Activated naive CD4-positive, alpha-beta T cell (primary cell): ENCODE measurements at places on chromosomes 5 and 9.

GRCh38 chr5:82561797-82562196, 283.6 kb upstream of the RPS23 start:
- no peak for DNase-seq

DNA sequence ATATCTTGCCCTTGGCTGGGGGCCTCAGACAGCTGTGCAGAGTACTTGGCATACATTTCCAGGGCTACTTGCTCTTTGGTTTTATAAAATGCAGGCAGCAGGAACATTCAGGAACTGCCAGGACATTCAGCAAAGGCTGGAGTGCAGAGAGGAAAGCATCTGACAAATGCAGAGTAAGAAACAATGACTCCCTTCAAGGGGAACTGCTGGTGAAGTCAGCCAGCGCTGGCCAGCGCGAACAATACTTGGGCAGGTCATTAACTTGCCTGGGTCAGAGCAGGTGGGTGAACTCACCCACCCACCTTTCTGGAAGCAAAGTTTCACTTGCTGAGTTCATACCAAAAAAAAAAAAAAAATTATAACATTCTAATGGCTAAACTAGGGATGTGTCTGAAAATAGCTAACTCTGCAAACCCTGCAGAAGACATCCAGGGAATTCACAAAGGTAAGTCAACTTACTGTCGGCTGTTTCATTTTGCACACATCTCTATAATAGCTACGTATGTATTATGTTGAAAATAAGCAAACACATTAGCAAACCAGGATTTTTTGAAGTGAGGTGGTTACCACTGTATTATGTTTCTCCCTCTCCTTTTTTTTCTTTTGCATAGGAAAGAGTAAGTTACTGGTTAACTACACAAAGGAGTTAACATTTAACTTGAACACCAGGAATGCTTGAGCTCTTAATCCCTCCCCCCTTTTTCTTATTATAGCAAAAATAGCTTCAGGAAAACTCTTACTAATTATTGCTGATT, 152.2 kb downstream of the GLIS3 start:
- no peak for DNase-seq

DNA sequence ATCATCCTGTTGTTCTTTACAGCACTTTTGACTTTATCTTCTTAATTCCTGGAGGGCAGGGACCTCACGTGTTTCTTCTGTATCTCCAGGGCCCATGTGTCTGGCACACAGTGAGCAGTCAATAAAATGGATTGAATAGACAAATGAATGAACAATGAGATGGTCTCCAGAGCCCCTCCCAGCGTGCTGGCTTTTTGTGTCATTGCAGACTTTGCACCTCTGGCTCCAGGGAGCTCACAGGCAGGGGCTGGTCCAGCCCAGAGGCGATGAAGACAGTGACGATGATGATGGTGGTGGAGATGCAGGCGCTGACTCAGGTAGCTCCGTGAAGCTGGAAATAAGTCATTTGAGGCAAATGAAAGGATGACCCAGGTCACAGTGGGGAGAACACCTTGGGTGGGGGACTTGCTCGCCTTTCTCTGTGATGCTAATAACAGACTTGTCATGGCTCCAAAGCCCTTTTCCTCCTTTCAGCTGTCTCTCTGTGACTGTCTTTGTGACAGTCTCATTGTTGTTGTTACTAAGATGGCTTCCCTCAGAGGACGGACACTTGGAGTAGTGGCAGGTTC, 30.4 kb upstream of the FABP6 start:
- DNase-seq = no peak

GRCh38 chr9:137759649-137760321, 117.8 kb upstream of the CACNA1B start:
- no peak for DNase-seq

GRCh38 chr9:70761139-70761670, 346.7 kb upstream of the KLF9 start:
- DNase-seq = no peak

GRCh38 chr5:123146696-123147095, 57.7 kb downstream of the PRDM6 start:
- no peak for DNase-seq

- no peak for DNase-seq
Observed at GRCh38 chr9:38295764-38296163, 96.7 kb upstream of the ALDH1B1 start.

- DNase-seq = no peak
Observed at GRCh38 chr5:150285114-150285513, 4.5 kb downstream of the CAMK2A start.

GRCh38 chr5:178232920-178233429, 373 bp upstream of the PHYKPL start:
- no peak for DNase-seq

- DNase-seq = no peak
Observed at GRCh38 chr5:92749943-92750342, 831.1 kb downstream of the NR2F1-AS1 start.

GRCh38 chr5:89313804-89314588, 431.0 kb upstream of the MEF2C start:
- DNase-seq = no peak

DNA sequence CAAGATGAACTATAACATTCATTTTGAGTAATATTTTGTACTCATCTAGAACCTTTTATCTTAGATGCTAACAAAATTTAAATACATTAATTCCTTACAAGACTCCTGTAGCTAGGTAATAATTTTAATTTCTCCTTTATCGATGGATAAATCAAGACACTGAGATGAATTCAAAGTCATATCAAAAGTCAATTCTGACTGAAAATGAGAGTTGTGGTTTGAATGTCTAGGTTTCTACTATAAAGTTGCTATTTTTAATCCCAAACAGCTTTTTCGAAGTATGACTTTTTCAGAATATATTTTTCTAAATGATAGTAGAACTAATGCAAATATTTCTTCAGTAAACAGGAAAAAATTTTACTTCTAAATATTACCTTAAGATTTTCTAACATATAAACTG, 491.7 kb upstream of the FAM174A start:
- DNase-seq = no peak

DNA sequence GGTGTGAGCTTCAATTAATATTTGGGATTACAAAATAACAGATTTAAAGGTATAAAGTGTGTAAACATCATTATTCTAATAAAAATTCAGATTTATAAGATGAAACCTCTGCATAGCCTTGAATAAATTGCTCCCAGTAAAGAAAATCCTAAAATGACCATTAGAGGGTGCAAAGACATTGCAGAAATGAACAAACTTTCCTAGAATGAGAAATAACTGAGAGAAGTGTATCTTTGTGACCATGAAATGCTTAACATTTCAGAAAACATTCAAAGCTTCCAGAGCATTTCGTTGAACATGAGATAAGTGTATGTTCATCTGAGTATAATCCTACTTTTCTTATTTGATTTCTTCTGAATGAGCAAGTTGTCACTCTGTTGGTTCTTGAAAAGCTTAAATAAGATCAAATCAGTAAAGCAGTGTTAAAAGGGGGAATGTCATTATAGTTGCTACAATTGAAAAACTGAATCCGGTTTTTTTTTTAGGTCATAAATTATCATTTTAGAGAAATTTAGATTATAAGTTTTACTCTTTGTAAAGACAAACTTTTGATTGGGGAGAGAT, 24.7 kb upstream of the NUDT12 start:
- DNase-seq = no peak

GRCh38 chr5:143714629-143715028, 97.3 kb upstream of the HMHB1 start:
- no peak for DNase-seq

DNA sequence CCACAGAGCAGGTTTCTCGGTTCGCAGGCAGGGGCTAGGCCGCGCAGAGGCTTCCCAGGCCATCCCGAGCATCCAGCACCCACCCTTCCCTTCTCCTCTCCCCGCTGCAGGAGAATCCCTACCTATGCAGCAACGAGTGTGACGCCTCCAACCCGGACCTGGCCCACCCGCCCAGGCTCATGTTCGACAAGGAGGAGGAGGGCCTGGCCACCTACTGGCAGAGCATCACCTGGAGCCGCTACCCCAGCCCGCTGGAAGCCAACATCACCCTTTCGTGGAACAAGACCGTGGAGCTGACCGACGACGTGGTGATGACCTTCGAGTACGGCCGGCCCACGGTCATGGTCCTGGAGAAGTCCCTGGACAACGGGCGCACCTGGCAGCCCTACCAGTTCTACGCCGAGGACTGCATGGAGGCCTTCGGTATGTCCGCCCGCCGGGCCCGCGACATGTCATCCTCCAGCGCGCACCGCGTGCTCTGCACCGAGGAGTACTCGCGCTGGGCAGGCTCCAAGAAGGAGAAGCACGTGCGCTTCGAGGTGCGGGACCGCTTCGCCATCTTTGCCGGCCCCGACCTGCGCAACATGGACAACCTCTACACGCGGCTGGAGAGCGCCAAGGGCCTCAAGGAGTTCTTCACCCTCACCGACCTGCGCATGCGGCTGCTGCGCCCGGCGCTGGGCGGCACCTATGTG, 36.1 kb downstream of the NTNG2 start:
- no peak for DNase-seq

GRCh38 chr5:154355129-154355611, 90.6 kb upstream of the SAP30L start:
- no peak for DNase-seq

DNA sequence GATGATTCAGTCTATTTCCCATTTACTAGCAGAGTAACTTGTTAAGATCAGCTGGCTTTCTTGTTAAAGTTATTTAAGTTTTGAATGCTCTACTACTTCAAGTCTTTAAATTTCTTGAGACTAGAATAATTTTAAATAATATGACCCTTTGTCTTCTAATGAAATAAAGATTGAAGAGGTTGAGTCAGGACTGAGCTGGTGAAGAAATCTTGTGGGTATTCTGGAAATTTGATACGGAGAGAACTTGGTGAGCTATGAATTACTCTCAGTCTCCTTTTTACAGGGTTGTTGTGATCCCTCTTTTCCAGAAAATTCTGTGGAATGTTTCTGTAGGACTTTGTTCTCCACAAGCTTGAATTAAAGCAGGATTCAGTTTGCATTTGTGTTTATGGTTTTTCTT, 29.3 kb downstream of the RNF20 start:
- DNase-seq = no peak

GRCh38 chr9:117074342-117074662, 340.6 kb downstream of the ASTN2 start:
- no peak for DNase-seq

DNA sequence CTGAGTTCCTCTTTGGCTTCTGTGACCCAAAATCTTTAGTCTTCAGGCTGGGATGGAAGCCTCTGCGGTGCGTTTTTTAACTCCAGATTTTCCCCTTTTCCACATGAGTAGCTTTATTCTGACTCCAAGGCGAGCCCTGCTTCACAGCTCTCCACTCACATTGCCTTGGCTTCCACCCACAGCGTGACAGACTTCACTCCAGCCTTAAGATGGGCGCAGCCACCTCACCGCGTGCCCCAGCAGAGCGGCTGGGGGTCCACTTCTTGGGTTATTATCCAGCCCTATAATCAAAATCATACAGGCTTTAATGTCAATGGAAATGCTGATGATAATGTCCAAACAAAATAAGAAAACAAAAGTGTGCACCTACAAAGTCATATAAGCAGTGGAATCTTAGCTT, 1.2 kb downstream of the EXOC3 start:
- DNase-seq = no peak

DNA sequence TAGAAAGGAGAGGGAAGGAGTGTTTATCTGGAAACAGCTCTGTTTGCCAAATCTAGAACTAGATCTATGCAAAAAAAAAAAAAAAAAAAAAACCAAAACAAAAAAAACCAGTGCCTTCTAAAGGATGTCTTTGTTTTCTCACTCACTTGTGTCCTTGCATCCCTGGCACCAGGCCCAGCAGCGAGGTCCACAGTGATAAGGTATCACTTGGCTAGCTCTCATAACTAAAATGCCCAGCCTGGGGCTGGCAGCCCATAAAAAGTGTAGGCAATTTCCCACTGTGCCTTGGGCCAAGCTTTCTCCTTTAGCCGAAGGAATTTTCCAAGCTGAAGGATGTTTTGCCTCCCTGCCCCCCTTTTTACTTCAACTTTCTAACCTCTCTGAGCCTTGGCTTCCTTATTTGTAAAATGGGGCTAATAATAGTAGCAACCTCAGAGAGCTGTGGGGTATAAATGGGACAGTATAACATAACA, 20.8 kb downstream of the RGS3 start:
- no peak for DNase-seq
